ENCODE measurements at places on chromosomes 3 and 15.

DNA sequence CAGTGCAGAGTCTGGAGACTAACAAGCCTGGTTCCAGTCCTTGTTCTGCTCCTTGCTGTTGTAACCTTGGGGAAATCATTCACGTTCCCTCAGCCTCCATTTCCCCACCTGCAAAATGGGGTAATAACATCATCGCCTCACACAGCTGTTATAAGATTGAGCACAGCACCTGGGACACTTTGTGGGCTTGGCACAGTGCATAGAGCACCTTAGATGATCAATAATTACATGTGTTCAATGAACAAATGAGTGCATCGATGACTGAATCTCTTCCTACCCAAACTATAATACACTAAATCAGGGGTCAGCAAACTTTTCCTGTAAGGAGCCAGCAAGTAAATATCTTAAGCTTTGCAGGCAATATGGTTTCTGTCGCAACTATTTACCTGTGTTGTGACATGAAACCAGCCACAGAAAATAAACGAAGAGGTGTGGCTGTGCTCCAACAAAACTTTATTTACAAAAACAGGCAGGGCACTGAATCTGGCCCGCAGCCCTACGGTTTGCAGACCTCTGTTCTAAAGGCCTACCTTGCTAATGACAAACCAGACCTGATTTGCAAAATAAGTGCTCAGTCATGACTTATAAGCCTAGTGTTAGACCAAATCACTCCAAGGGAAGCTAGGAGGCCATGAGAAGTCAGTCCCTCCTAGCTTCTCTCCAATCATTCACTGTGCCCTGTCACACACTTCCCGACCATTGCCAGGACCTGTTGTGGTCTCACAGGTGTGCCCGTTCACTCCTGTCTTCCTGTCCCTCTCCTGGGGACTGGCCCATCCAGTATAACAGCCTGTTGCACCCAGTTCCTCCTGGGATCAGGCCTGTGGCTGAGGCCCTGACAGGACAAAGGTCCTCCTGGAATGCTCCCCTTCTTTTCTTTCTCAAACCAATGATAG is 149.4 kb upstream of the WNT5A start:
- DNase-seq = no peak

DNA sequence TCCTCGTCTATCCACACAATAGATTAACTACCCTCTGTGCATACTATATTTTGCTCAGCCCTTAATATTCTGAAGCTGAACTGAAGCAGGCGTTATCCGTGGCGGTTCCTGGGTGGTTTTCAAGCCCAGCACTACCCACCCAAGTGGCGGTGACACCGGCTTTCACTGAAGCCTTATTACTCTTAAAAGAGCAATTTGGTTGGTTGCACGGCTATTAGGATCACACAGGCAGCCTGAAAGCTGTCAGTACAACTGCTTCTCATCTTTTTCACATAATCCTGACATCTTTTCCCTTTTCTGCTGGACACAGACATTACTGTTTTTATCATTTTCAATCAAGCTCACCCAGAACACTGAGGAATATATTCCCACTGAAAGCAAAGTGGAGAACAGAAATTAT is 525.3 kb upstream of the ZNF717 start:
- no peak for DNase-seq

- DNase-seq = peak; percentile 79
Observed at GRCh38 chr15:59550956-59551355, 60.6 kb upstream of the GCNT3 start.

DNA sequence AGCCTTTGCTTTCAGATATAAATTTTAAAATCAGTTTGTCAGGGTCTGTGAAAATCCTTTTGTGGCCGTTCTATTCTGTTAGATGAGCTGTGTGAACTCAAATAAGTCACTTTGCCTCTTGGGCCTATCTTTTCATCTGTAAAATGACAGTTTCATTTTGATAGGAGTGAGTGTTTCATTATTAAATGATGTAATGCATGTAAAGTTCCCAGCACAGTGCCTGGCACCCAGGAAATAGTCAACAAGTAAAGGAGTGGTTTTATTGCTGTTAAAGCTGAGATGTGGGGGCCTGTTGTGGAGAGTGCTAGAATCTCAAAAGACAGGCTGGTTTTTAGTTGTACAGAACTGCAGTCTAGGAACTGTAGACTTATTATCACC is 394.5 kb upstream of the CFAP20DC start:
- DNase-seq = no peak

DNA sequence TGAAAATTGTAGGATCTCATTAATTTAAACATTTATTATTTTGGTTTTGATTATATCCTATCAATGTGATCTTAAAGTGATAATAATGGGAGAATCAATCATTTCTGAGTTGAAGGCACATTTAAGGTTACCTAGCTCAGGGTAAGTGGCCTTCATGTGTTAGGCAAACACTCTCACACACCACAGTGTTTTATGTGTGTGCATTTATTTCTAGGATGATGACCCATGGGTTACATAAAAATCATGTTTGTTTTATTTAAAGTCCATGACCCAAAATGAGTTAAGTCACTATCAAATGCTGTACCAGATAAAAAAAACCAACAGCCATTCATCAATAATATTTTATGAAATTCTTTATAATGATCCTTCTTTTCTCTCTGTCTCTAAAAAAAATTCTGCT is 520.8 kb downstream of the GRM7 start:
- DNase-seq = no peak

GRCh38 chr3:71602256-71602655 is 18.7 kb upstream of the FOXP1 start:
- DNase-seq = no peak

DNA sequence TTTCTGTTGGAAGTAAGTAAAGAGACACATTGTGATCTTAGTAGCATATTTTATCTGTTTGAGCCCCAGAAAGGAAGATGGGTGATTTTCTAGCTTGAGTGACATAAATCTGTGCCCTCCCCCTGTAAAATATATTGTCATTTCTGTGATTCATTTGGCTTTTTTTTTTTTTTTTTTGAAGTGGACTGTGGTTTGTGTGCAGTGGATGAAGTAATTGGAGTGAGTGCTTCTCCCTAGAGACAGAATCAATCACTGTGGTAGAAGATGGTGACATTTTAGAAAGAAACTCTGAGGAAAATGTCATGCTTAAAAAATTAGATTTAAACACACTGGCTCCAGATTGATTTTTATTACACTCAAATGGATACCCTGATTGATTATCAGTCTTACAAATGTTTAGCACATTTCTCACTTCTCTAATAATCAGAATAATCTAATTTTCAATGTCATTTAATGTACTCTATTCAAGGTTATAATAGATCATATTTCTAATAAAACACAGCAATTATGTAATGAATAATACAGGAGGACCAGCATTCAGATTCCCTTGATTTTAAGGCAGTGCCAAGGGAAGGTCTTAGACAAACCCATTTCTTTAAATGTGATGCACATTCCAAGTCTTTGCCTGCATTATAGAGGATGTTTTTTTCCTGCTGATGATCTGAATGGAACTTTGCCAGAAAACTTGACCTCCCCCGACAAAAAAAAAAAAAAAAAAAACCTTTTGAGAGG is 116.6 kb downstream of the TOP2B start:
- no peak for DNase-seq

DNA sequence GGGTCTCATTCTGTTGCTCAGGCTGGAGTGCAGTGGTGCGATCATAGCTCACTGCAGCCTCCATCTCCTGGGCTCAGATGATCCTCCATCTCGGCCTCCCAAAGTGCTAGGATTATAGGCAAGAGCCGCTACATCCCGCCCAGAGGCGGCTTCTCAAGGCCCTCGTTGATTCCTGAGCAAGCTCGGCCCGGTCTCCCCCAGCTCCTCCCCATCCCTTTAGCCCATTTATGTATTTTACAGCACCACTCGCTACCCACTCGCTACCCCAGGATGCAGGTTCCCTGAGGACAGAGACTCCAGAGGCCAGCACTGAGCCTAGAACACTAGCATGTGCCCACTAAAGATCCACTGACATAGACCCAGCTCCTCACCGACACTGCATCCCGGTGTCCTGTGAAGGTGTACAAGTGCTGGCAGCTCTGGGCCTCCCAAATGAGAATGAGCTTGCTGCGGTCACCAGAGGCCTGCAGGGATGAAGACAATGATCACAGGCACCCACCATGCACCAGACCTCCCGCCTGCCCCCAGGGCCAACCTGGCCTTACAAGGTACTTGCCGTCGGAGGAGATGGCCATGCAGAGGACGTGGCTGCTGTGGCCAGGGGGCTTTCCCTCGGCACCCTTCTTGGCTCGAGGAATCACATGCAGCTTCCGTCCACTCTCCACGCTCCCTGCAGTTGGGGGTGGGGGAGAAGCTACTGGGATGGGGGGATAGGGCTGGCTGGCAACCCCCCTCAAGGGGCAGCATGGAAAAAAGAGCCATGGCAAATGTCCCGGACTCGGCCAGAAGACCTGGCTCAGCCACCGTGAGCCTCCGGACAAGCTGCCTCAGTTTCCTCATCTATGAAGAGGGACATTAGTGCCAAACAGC is 5.6 kb downstream of the RRP9 start:
- DNase-seq = no peak

- peak; percentile 39 for DNase-seq
Observed at GRCh38 chr15:65355988-65356353, 21.8 kb downstream of the IGDCC3 start.

DNA sequence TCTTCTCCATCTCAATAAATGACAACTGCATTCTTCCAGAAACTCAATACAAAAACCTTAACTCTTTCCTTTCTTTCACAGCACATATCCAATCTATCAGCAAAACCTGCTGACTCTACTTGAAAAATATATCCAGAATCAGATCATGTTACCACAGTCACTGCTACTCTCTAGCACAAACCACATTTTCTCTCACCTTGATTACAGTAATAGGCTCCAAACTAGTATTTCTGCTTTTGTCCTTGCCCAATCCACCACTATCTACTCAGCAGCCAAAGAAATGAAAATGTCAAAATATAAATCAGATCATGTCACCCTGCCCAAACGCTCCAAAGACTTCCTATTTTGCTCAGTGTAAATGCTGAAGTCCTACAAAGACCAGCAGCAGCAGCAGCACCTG is 15.2 kb downstream of the TMCC1 start:
- no peak for DNase-seq

GRCh38 chr15:63763476-63764123 is 70.1 kb downstream of the HERC1 start:
- DNase-seq = no peak

GRCh38 chr3:120689395-120689794 is 7.4 kb upstream of the HGD start:
- no peak for DNase-seq

- no peak for DNase-seq
Observed at GRCh38 chr3:46908986-46909534, 31.5 kb downstream of the PTH1R start.

DNA sequence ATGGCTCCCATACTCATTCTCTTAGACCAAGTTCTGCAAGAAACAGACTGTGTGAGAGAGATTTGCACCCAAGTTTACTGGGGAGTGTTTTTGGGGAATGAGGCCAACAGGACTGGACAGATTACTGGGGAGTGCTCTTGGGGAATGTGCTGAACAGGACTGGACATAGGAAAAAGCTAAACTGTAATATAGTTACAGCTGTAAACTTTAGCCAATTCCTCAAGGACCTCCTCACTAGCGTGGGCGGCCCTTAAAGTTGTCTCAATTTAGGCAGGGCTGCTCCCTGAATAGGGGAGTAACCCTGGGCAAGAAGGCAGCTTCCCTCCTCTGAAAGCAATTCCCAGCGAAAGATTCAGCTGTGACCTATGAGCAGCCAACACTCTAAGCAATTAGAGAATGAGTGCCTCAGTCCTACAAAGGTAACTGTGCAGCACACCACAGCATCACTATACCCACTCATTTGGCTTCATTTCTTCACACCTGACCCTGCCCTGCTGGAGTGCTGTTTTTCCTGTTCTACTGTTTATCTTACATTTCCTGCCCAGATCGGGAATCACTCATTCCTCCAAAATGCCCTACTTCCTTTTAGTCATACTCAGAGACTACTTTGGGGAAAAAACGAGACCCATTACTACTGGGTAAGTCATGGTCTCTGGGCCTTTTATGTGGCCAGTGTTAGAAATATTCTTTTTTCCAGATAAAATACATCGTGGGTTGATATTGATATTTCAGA is 41.3 kb upstream of the TRIM42 start:
- peak; percentile 3 for DNase-seq
